ENCODE measurements at places on chromosomes 5 and 9.

DNA sequence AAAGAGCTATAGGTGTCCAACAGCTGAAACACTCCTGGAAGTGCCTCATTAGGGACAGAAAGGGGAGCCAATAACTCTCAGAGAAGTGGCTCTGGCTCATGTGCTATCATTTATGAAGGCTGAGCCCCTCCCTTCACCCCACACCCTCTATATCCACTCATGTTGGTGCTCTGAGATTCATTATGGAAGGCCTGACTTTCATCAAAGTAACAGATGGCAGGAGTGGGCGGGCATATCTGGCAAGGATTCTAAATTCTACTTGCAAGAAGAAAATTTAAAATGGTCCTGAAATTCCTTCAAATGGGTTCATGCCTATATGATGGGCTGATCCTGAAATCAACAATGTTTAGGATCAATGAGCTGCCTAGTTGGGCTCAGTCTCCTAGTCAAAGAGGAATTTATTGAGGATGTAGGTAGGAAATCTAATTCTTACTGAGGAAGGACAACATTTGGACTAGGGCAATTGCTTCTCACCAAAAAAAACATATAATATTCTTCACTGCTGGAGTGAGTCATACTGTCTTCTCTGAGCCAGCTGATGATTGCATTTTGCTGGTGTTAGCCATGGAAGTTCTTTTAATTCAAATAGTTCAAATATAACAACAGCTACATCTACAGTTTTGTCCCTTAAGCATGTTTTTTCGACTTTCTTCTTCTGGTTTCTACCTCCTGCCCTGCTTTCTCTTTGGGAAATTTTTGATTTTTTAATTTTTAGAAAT lies 23.5 kb downstream of the NMRK1 start:
- DNase-seq, result no peak

GRCh38 chr5:124902097-124902821 lies 155.8 kb upstream of the ZNF608 start:
- DNase-seq, result no peak

GRCh38 chr9:118959366-118959765 lies 409.9 kb downstream of the BRINP1 start:
- DNase-seq, result no peak

DNA sequence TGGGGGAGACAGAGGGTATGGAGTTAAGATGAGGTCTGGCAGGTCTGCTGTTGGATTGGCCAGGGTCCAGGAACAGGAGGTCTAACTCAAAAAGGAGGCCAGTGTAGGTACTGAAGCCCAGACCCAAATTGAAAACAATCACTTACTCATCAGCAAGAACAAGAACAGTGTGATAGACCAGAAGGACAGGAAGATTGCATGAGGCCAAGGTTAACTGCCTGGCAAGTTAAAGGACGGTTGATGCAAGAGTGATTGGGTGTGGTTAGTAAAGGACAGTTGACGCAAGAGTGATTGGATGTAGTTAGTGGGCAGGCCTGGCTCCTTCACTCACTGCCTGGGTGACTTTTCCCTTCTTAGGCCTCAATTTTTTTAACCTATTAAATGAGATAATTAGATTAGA lies 132.6 kb downstream of the PDZD2 start:
- no peak for DNase-seq

DNA sequence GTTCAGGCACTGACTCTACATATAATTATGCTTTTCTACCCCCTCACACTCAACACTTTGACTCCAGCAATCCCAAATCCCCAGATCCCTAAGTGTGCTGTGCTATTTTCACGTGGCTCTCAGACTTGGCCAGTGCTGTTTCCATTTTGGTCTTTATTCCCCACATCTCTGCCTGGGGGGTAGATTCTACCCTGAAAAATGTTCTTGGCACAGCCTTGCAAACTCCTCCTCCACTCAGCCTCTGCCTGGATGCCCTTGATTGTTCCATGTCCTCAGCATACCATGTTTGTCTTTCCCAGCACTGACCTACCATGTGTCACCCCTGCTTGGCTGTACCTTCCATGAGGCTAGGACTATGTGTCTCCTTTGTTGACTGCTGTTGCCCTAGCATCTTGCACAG lies 43.0 kb downstream of the FXN start:
- DNase-seq, result no peak

GRCh38 chr9:117771136-117771535 lies 66.9 kb downstream of the TLR4 start:
- no peak for DNase-seq

DNA sequence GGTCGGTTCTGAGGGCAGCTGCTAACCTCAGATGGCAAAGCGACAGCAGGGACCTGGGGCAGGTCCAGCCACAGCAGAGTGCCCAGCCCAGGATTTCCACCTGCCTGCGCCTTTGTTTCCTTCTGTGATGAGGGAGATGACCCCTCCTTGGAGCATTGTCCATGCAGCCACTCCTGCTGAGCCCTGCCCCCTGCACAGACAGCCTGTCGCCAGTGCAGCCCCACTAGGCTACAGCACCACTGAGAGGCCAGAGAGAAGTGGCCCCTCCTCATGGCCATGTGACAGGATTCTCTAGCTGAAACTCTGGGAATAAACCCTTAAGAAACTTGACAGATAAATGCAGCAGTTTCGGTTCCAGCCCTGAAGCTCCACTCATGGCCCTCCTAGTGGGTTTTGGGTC lies 10.5 kb upstream of the MRNIP start:
- DNase-seq, result no peak

- no peak for DNase-seq
Measured at GRCh38 chr9:132141344-132141947, 20.4 kb upstream of the NTNG2 start.

- DNase-seq, result no peak
Measured at GRCh38 chr9:69495296-69495695, 170.3 kb downstream of the ENTREP1 start.

- no peak for DNase-seq
Measured at GRCh38 chr9:109604781-109605180, 106.7 kb upstream of the PTPN3 start.

DNA sequence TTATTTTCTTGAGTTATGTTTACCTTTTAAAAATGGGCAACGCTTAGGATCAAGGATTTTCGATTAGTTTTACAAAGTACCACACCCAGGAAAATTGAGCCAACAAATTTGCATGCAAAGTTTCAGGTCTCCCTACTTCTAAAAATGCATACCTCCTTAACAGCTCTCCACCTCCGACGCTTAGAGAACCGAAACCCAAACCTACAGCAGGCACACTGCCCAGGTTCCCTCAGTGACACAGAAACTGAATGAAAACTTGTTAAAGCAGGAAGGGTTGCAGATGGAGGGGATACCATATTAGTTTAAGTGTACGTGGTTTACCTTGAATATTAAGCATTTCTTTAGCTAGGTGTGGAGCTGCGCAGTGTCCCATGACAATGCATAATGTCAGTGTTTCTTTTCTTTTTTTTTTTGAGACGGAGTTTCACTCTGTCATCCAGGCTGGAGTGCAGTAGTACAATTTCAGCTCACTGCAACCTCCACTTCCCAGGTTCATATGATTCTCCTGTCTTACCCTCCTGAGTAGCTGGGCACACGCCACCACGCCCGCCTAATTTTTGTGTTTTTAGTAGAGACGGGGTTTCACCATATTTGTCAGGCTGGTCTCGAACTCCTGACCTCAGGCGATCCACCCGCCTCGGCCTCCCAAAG lies 1.6 kb upstream of the SUB1 start:
- no peak for DNase-seq

- DNase-seq, result no peak
Measured at GRCh38 chr9:79383096-79383495, 188.7 kb upstream of the TLE4 start.

DNA sequence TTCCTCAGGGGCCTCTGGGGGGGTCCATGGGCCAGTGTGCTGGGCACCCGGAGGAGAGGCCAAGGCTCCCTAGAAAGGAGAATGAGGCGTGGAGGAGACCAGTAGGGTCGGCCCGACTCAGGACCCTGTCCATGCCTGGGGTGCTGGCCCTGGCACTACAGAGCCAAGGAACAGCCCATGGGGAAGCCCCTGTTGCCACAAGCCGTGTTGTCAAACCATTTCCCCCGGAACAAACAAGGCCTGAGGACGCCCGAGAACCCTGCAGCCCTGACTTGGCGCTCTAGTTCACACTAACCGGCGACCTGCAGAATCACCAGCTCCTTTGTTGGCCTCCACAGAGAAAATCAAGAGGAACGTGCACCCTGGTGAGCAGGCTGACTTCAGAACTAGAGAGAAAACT lies 41.6 kb upstream of the SLC12A7 start:
- DNase-seq, result no peak

Data from activated CD4-positive, CD25-positive, alpha-beta regulatory T cell (primary cell).